Left kidney (tissue), 8 donors: ENCODE measurements at places on chromosomes 7 and 10.
A peak's percentile ranks its signal among the peaks of the same experiment; 100 is the strongest.

GRCh38 chr10:13187135-13187534, 25.8 kb downstream of the MCM10 start:
- no peak for DNase-seq

DNA sequence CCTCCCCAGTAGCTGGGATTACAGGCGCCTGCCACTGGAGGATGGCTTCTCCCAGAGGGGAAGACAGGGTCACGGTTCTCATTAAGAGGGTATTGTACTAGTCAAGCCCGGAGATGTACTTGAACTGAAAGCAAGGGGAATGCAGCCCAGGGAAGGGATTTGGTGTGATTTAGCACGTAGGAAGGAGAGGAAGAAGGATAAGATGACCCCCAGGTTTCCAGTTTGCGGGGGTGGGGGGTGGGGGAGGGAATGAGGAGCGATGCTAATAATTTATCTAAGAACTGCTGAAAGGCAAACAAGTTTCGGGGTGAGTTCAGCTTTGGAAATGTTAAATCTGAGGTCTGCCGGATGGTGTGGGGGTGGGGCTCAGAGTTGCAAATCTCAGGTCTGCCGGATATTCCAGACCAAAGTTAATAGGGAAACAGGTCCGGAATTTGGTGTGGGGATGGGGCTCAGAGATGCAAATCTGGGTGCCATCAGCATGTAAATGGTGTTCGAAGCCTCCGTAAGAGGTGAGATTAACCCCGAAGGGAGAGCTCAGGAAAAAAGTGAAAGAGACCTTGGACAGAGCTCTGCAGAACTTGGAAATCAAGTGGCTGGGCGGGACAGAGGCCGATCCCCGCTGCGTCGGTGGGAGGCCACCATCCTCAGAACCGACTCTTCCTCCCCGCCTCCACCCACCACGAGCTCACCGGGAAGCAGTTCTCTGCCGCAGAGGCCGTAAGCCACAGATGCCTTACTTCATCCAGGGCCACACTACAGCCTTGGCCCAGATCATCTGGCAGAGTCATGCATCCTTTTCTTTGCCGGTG, 1.6 kb upstream of the SEPHS1 start:
- peak; percentile 48 for DNase-seq

DNA sequence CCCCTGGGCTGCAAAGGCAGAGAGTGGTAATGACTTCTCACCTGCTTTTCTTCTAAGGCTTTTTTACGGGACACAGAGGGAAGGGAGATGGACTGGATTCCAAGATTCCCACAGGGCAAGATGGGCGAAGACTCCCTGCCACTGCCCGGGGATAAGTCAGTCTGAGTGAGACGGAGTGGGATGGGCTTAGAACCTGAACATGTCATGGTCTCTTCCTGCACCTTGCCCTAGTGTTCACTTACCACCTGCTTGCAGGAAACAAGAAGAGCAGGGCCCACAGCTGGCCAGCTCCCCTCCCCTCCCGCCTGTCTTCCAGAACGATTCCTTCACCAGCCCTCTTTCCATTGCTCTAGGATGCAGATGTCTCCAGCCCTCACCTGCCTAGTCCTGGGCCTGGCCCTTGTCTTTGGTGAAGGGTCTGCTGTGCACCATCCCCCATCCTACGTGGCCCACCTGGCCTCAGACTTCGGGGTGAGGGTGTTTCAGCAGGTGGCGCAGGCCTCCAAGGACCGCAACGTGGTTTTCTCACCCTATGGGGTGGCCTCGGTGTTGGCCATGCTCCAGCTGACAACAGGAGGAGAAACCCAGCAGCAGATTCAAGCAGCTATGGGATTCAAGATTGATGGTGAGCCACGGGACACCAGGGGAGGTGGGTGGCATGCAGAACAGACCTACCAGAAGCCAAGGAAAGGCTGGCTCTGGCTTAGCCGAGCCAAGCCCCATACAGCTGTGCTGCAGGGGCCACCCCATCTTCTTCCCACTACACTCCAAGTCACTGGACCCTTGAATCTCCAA, 1.3 kb downstream of the SERPINE1 start:
- DNase-seq: no peak

DNA sequence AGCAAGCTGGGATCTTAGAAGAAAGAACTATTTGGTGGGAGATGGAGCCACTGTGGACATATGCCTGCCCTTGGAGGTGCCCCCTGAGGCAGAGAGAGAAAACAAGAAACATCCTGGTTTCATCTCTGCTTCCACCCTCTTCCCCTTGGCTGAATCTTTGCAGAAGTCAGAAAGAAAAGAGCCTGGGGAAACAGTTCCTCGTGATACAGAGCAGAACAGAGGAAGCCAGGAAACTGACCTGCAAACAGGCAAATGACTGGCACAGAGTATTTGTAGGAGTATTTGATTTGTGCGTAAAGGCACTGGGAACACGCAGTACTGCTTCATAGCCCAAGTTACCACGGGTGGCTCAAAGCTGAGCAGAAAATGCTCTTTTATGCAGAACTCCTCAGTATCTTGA, 7.0 kb upstream of the KEL start:
- no peak for DNase-seq

- DNase-seq: no peak
Observed at GRCh38 chr7:72603073-72603472, 190.9 kb upstream of the CALN1 start.
